ENCODE measurements at places on chromosomes 5 and 9. TPM values are rescaled to one million over a fixed set of nuclear protein-coding genes. Genes with fewer than 3 reads are reported as not detected.
A peak's percentile ranks its signal among the peaks of the same experiment; 100 is the strongest.

GRCh38 chr9:131959056-131959455 lies 120.6 kb downstream of the MED27 start:
- no peak overlapping the region for H3K27ac ChIP-seq
- no peak overlapping the region for H3K4me3 ChIP-seq
- no peak for DNase-seq
- no peaks in the 10 kb centered on the region for H3K4me1 ChIP-seq
- no peaks in the 10 kb centered on the region for H3K27me3 ChIP-seq

GRCh38 chr5:123115020-123115419 lies 26.0 kb downstream of the PRDM6 start:
- DNase-seq, result no peak
- H3K27ac ChIP-seq, result no peak overlapping the region
- H3K4me3 ChIP-seq, result no peak overlapping the region
- H3K36me3 ChIP-seq, result no peaks in the 10 kb centered on the region
- H3K4me1 ChIP-seq, result no peaks in the 10 kb centered on the region

DNA sequence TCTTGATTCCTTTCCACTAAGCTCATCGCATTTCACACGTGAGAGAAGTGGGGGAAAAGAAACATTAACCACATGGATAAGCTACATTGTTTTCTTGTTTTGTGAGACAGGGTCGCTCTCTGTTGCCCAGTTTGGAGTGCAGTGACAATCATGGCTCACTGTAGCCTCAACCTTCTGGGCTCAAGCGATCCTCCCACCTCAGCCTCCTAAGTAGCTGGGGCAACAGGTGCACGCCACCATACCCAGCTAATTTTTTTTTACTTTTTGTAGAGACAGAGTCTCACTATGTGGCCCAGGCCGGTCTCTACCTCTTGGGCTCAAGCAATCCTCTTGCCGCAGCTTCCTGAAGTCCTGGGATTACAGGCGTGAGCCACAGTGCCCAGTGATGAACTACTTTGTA lies 2.8 kb downstream of the OTULIN start:
- H3K4me3 ChIP-seq, result peak overlapping the region; percentile 98
- peaks cover 77% of the 10 kb centered on the region for H3K4me1 ChIP-seq
- H3K27ac ChIP-seq, result peak overlapping the region; percentile 74
- H3K27me3 ChIP-seq, result no peaks in the 10 kb centered on the region

TLX3 gene
- not detected for total RNA-seq

Measured in activated T-helper 1 cell treated with anti-CD3 and anti-CD28 coated beads, Interleukin-12 subunit alpha, Interleukin-12 subunit beta, Interleukin-2, Interleukin-4 antibody, amounts not matched to agents 30 ng/mL and 10 ng/mL and 1 ng/mL, durations not matched to agents 14 hours and 24 hours and 36 hours (primary cell).